Activated naive CD4-positive, alpha-beta T cell treated with Interleukin-2 at 50 U/mL for 16 hours (primary cell): ENCODE measurements at places on chromosomes 5 and 9.

- DNase-seq: no peak
These were observed 39.3 kb upstream of the TNC start for GRCh38 chr9:115157245-115157674.

DNA sequence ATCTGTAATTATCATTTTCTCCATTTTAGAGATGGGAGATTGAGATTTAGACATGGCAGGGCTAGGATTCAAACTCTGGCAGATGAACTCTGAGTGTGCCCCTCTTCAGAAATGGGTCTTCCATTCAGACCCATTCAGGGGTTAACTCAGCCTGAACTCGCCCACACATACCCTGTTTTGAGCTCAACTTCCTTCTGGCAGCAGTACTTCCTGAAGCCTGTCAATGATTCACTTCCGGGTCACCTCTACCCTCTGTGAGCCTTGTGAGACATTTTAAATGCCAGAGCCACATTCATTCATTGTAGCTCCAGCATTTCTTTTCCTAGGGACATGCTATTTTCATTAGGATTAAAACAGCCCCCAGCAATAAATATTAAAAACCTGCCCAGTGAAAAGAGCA, 209.3 kb upstream of the SLC24A2 start:
- no peak for DNase-seq

GRCh38 chr9:134388289-134388808, 62.1 kb downstream of the RXRA start:
- no peak for DNase-seq

GRCh38 chr9:94928691-94929368, 202.3 kb downstream of the AOPEP start:
- no peak for DNase-seq

- no peak for DNase-seq
These were observed 18.3 kb upstream of the ANKRD55 start for GRCh38 chr5:56251440-56251839.

DNA sequence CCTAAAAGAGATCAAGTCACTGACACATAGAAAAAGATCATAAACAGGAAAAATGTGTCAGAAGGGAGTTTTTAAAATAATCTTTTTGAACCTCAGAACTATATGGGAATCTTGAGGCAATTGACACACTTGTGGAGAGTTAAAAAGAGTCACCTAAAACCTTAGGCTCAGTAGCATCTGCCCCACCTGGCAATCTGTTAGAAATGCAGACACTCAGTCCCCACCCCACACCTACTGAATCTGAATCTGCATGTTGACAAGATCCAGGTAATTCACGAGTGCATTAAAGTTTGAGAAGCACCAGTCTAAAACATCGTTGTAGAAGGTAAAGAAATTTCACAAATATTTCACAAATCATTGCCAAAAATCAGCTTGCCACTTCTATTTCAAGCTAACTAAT, 388.3 kb downstream of the NR2F1-AS1 start:
- no peak for DNase-seq

DNA sequence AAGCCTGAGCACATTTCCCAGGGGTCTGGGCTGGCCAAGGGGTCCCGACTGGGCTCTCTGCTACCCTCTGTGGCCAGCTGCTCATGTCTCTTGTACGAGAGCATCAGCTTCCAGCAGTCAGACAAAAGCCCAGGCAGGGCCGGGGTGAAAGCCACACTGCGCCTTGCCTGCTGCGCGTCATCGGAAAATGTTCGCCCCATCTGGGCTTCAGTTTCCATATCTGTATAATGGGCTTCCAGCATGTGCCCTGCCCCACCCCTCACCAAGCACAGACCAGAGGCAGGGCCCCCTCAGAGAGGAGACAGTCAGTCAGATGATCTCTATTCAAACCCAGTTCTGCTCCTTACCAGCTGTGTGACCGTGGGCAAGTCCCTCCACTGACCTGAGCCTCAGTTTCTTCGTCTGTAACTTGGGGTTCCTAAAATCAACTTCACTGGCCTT, 8.0 kb upstream of the GRHPR start:
- DNase-seq: no peak

- DNase-seq: no peak
These were observed 704 bp downstream of the CCDC112 start for GRCh38 chr5:115295777-115296123.

DNA sequence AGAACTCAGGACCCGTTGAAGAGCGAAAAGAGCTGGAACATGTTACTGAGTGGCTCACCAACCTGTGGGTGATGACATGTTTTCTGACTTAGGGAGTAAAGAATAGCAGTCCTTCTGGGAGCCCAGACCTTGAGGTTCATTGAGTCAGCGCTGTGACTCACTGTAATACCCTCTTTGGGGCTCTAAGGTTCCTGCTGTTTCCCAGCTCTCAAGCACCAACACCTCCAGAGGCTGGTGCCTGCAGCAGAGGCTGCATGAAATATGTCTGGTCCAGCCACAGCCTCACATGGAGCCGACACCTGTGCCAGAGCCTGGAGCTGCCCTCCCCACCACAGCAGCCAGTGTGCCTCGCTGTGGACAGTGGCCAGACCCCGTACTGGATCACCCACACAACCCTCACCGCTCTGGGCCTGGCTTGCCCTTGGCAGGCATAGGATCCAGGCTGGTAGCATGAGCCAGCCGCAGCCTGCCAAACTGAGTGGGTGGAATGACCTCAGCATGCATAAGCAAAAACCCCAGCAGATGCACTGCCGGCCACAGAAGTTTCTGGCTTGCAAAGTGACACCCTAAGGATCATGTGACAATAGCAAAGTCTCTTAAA, 143.5 kb upstream of the MRPS30 start:
- no peak for DNase-seq

DNA sequence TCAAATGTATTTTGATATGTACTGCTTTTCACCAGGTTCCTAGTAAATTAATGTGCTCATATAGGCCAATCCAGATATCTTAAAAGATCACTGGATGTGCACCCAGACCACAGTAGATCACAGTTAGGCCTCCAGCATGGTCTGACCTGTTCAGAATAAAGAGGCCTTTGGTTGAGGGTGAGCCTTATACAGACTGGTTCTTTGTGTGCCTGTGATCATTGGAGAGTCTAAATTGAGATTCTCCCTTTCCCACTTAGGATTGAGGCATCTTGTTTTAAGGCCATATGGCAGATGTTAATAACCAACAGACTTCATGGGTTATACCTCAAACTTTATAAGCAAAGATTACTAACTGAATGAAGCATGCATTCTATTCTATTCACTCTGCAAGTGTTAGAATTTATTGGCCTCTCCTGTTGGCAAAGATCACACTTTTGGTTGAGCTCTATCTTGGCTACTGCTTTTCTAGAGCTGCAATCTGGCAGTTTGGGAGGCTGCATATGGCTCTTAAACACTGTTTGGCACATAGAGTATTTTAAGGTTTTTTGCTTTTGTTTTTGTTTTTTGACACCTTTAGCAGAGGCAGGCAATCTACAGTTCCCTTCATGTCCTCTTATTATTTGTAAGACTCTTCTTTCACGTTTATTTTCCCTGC, 8.5 kb downstream of the CHSY3 start:
- DNase-seq: no peak

DNA sequence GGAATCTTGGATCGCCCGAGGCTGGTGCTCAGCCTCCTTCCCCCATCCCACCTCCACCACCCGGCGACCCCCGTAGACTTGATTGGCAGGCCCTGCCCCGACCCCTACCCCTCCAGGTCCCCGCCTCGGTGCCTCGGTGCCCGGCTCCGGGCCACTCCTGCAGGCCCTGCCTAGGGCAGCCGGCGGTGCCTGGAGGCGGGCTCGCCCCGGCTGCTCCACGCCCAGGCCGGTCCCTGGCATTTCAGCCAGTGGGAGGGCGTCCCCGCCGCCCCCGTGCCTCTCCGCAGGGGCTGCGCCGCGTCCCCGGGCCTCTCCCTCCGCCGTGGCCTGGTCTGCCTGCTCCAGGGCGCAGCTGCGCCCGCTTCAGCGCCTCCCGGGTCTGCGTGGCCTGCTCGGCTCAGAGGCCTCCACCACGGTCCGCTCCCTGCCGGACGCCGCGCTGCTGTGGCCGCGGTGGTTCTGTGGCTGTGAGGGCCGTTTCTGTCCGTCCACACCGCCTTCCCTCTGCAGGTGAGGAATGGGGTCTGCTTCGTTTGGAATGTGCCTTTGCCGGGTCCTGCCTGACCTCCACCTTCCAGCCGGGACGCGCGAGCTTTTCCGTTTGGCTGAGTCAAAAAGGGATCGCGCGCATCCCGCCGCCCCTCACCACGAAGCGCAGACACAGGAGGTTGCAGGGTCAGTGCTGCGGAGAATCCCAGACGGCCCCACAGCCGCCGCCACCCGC, 48.3 kb upstream of the IRX4 start:
- DNase-seq: no peak

DNA sequence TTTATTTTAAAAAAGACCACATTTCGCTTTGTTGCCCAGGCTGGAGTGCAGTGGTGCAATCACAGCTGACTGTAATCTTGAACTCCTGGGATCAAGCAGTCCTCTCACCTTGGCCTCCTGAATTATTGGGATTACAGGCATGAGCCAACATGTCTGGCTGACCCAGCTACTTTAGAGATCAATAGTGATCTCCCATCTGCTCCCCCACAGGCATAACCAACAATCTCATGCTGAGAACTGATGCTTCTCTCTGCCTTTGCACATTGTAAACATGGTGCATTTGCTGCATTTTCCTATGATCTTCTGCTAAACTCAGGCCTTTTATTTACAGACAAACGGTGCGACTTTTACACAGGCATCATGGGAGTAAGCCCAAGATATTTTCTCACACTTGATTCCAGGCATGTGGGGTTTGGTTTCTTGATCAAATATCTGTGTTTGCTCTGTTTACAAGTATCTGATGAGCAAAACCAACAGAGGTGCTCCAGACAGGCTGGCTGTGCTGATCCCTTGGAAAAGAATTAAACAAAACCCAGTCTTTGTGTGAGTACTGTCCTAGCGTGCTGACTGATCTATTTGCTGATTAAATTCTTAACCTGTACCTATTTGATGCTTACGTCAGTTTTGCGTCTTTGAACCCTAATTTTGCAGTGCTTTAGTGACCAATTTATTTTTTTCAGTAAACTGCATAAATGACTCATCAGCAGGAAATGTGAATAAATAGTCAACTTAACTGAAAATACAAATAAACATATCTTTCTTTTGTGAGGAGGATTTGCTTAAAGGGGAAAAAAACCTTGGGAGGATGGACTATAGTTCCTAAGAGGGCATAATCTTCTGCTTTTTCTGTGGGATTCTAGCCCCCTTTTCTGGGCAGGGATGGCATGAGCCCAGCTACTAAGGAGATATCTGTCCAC, 191.7 kb upstream of the NR3C1 start:
- DNase-seq: no peak

GRCh38 chr9:137764171-137764671, 113.4 kb upstream of the CACNA1B start:
- no peak for DNase-seq
